ENCODE measurements at places on chromosomes 3 and 15.

DNA sequence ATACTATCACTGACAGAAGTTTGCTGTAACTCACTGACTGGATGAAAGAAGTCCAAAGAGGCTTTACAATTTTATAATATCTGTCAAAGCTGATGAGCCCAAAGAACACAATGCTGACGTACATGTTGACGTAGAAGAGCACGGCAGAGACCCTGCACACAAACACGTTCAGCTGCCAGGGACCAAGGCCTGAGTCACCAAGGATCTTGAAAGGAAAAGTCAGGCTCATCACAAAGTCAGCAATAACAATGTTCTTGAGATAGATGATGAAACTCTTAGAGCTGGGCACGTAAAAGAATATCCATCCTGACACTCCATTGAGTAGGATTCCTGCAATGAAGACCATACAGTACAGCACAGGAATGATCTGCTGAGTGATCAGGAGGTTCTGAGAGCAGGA, 10.9 kb upstream of the GPR171 start:
- DNase-seq, result no peak

GRCh38 chr3:23396746-23397145, 193.6 kb downstream of the UBE2E2 start:
- DNase-seq, result no peak

GRCh38 chr3:19002606-19003005, 145.7 kb upstream of the KCNH8 start:
- no peak for DNase-seq

GRCh38 chr3:31223278-31223677, 309.4 kb upstream of the STT3B start:
- DNase-seq, result no peak

DNA sequence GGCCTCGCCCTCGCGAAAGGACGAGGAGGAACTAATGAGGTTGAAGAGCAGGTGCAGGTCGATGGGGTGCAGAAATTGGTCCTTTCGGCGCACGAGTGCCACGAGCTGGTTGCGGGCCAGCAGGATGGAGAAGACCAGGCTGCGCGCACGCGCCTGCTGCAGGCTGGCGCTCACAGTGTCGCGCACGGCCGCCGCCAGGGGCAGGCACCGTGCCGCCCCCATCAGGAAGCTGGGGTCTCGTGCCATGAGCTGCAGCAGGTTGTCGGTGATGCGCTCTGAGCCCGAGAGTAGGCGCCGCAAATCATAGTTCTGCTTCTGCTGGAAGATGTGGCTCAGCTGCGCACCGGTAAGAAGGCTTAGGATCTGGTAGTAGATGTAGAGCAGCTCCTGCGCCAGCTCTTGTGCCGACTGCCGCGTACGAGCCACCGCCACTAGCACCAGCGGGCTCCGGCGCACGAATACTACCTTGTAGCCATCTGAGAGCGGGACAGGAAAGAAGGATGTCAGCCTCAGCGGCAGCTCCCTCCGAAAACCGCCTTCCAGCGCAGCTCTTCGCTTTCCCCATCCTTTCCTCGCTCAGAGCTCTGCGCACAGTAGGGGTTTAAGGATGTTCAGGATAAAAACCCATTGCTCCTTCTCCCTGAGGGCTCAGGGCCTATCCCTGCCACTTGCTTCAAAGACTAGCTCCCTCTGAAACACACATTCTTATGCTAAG, 6.9 kb upstream of the MST1R start:
- DNase-seq, result no peak

DNA sequence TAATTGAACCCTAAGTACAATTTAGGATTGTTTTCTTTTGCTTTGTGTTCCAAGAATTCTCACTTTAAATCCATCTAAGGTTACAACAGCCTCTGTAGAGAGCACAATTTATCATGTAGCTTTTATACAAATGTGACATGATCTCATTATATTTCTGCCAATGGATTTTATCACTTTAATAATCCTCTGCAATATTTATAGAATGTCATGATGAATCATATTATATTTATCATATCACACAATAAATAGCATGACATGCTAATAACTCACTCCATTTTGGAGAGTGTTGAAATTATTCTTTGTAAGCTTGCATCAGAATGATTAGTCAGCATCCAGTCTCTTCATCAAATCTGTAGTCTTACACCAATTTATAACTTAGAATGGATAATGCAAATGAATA, 280.6 kb upstream of the ZNF717 start:
- no peak for DNase-seq

- DNase-seq, result no peak
Measured at GRCh38 chr3:70815817-70816216, 503.4 kb upstream of the MDFIC2 start.
